Stimulated activated CD4-positive, alpha-beta T cell treated with anti-CD3 and anti-CD28 coated beads, Interleukin-2, amount 100 ng/mL, for 24 hours (primary cell): ENCODE measurements at places on chromosomes 12 and 14.
A peak's percentile ranks its signal among the peaks of the same experiment; 100 is the strongest.

DNA sequence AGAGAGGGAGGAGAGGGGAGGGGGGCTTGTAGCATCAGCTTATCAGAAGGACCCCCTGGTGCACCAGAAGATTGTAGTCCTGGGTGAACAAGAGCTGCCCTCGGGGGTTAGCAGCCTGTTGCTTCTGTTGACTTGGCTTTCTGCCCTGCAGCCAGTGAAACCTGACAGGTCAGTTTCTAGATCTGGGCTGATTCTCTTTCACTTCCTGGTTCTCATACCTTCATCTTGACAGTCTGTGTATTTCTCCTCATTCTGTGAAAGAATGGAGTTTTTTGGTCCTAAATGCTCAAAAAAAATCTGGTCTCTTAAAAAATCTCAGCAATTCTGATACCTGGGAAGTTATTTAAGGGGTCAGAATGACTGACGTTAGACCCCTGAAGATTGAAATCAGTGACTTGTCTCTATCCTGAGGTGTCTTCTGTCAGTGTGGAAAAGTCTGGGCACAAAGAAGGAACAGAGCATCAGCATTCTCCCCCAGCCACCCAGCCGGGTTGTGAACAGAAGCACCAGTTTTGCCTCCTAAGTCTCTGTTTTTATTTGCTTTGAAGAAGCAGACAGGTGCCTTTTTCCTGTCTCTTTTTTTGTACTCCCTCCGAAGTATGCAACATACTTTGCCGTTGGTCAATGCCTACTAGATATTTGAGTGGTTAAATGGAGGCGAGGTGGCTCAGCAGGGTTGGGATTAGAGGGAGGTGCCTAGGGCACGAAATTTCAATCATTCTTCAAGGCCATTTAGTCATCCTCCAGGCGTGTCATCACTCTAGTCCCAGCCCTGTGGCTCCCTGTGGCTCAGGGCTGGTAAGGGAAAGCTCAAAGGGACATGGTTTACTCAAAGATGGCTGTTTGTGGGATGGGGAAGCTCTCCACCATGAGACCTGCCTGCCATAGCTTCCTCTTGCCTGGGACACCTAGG lies 24.0 kb downstream of the TTC9 start:
- DNase-seq, result no peak

GRCh38 chr12:115660211-115660805 lies 617.2 kb downstream of the MED13L start:
- DNase-seq, result no peak

DNA sequence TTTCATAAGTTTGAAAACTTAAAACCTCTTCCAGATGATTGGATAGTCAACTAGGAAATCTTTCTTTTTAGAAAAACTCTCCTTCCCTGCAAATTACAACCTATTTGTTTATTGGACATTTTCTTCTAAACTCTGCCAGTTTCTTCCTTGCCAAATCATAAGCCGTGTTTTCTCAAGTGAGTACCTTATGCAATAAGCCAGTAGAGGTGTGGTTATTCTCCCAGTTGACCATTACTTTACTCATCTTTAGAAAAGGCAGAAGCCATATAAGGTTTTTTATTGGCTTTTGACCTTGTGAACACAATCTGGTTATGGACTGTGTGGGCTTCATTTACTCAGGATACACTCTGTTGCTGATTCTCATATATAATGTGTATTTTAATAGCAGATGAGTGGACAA lies 14.6 kb downstream of the ACTR6 start:
- no peak for DNase-seq

GRCh38 chr12:111597831-111598636 lies 1.1 kb downstream of the ATXN2 start:
- peak; percentile 50 for DNase-seq

DNA sequence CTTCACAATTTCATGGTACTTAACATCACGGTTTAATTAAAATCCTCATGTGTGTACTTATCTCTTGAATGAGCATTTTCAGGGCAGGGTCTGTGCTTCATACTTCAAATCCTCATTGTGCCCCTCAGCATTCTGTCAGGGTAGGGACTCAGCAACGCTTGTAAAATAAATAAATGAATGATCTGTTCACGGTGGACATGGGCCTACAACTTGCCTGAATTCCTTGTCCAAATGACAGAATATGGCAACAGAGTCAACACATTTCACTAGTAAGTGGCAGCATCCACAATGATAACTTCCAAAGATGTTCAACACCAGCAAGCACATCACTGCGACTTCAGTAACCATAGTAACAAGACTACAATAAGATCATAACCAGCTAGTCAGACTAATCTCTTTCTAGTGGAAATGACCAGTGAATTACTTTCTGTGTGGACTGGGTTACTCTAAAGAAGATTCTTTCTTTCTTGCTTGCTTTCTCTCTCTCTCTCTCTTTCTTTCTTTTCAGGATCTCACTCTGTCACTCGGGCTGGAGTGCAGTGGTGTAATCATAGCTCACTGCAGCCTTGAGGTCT lies 14.5 kb upstream of the GNPTAB start:
- no peak for DNase-seq

- no peak for DNase-seq
Measured at GRCh38 chr14:105399466-105399775, 1.1 kb downstream of the TEX22 start.

- no peak for DNase-seq
Measured at GRCh38 chr14:99879401-99880295, 86.4 kb downstream of the EML1 start.

- no peak for DNase-seq
Measured at GRCh38 chr12:102528111-102528510, 47.7 kb upstream of the IGF1 start.

- DNase-seq, result no peak
Measured at GRCh38 chr14:55114720-55115119, 14.3 kb upstream of the LGALS3 start.

DNA sequence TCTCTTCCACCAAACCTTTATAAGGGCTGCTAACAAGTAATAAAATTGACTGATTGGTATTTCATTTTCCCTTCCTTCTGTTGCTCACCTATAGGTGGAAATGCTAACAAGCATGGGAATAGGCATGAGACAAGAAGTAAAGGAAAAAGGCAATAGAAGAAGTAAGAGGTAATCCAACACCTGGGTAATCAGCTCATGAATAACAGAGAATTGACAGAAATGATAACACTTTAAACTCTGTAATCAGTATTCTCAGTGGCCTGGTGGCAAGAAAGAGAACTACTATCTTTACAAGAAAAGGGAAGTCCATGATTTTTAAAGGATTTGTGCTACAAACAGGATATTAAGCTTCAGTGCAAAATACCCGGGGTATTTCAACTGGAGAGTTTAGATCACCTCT lies 737.8 kb downstream of the RERGL start:
- no peak for DNase-seq

- DNase-seq, result no peak
Measured at GRCh38 chr14:58401587-58401986, 5.9 kb downstream of the TOMM20L start.

GRCh38 chr12:105067511-105068031 lies 16.7 kb downstream of the ALDH1L2 start:
- no peak for DNase-seq

DNA sequence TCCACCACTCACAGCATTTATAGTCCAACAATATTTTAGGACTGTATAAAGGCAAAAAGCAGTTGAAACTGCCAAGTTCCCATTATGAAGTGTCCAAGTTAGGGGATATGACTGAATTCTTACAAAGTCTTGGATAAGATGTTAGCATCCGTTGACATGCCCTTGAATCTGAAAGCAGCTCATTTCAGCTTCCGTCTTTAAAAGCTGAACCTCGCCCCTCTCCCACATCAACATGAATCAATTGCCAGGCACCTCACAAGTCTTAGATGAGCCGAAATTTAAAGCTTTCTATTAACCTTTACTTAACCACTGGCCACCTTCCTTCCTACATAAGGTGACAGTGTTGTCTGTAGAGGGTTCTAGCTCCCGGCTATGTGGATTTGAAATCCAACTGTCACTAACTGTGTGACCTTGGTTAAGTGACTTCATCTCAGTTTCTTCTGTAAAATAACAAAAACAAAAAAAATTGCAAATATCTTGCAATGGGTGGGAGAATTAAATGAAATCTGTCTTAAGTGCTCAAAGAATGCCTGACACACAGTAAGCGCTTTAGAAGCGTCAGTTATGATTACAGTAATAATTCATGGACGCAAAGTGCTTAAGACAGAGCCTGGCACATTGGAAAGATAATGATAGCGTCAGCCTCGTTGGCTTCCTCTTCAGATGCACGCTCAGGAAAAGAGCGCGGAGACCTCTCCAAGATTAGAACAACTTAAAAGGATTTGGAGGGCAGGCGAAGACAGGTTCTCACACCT lies 1.2 kb downstream of the PPP1CC start:
- DNase-seq, result no peak

DNA sequence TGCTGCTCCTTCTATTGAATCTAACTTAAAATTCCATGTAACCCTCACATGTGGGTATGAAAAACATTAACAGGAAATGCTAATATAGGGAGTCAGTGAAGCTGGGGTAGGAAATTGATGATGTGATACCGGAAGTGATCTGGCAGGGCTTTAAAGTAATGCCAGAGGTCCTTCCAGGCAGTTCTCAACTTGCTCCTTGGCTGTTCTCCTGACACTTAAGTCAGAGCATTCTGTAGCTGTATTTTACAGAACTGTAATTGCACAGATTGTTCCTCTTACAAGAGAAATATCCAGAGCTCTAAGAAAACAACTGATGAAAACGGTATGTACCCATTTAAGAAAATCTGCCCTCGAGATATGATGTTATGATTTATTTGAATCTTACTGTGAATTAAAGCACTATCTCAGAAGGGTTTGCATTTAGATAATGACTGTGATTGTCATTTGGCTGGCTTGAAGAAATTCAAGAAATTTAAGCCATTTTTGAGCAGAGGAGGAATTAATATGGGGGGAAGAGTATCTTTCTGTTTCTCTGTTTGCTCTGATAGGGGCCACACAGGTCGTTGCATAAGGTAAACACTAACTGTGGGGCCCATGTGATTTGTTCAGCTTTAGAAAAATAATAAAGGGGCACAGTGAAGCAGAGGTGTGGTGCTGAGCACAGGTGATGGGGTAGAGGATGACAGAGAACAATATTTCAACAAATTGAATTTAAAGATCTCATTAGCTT lies 88.4 kb downstream of the BBS10 start:
- DNase-seq, result no peak

- no peak for DNase-seq
Measured at GRCh38 chr12:24045816-24046257, 96.4 kb upstream of the SOX5 start.

DNA sequence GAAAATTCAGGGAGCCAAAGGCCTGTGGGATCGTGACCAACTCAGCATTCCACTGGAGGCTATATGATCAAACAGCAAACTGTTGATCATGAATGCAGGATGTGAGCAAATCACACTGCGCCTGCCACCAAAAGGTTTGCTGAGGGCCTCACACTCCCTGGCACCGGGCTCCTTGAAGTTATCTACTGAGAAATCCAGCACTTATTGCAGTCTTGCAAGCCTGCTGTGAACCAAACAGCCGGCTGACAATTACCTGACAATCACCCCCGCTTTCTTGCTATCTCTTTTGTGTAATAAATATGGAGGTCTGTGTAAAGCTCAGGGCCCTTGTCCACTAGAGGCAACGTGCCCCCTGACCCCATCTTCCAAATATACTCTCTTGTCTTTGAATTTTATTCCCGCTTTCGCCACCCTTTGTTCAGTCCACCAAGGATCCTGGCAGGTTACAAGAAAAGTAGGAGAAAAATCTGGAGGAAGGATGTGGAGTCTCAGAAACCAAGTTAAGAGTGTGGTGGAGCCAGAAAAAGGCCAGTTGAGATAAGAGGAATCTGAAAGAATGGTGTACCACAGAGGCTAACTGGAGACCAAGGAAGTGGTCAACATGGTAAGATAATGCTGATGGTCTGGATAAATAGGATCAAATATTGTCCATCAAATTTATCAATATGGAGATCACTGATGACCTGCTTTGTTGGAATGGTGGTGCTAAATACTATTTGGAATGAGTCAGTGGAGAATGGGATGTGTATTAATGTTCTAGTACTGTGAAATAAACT lies 229.2 kb downstream of the ALX1 start:
- no peak for DNase-seq

- no peak for DNase-seq
Measured at GRCh38 chr14:63418020-63418419, 99.3 kb upstream of the GPHB5 start.

GRCh38 chr14:104598039-104598909 lies 6.3 kb downstream of the TMEM179 start:
- no peak for DNase-seq

DNA sequence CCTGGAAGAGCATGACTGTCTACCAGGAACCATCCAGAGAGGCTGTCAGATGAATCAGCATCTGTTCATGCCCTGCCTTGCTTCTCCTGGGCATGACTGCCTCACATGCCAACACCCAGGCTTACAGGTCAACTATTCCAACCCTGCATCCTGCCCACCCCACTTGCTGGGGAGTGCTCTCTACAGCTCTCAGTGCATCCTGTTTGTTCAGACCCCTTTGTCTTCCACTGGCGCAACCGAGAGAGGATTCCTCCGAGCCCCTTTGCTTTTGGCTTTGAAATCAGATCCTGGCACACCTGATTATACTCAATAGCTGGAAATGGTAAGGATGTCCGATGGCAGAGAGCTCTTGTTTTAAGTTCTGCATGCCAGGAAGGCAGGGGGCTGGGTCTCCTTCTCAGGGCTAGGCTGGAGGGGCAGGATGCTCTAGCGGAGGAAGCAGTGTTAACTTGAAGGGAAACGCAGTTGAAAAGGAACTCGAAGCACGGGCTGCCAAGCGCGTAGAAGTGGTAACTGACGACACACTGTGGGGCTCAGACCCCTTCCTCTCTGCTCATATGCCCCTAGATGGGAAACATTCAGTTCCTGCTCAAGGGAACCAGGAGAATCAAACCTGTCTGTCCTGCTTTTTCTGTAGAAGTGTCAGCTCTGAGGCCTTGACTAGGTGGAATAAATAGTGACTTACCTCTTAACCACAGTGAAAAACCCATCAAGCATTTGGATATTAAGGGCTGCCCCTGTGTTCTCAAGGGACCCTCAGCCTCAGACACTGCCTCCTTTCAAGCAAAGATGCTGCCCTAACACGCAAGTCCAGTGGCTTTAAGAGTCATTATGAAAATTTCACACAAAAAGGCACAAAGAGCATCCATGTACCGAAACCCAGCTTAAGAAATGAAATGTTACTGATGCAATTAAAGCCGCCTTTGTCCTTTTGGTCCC lies 297.5 kb downstream of the ZFP36L1 start:
- DNase-seq, result no peak

DNA sequence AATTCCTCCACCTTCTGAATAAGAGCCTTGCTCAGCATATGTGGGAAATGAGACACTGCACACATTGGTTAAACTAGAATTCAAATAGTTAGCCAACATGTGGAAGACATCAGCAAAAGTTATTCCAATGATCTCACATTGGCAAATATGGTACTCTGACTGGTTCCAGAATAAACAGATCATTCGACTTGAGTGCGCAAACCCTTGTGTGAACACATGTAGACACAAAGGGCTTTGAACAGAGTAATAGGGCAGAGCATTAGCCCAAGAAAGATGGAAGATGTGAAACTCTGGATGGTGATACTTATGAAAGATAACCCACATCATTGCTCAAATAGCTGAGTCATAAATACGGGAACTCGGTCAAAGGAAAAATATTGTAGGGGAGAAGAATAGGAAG lies 1133.4 kb upstream of the SEL1L start:
- no peak for DNase-seq
